CD4-positive, alpha-beta memory T cell (primary cell): ENCODE measurements at places on chromosomes 2 and 18. TPM values are rescaled to one million over a fixed set of nuclear protein-coding genes. Genes with fewer than 3 reads are reported as not detected.
A peak's percentile ranks its signal among the peaks of the same experiment; 100 is the strongest.

DNA sequence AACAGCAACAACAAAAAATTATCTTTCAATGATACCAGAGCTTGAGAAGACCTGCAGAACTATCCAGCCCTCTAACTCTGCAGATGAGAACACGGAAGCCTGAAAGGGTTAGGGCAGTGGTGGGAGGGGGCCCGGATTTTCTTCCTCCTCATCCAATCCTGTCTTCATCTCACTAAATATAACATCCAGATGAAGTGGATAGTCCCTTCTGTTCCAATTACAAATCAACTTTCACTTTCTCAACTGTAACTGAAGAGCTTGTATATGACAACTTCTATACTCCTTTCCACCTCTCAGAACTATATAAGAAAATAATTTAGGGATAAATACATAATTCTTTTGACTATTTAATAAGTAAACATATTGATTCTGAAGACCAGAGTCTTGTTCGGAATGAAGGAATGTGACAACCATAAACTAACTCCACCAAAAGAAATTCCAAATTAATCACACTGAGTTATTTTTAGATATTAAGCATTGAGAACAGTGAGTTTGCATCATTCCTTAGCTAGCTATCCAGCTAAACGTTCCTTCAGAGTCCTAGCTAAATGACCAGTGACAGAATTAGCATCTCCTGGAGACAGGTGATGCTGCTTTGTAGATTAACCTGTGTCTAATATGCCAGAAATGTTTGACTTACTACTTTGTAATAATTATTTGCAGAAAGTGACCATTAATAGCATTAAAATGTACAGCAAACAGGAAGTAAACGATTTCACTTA, 32.7 kb downstream of the SFT2D3 start:
- DNase-seq = no peak

DNA sequence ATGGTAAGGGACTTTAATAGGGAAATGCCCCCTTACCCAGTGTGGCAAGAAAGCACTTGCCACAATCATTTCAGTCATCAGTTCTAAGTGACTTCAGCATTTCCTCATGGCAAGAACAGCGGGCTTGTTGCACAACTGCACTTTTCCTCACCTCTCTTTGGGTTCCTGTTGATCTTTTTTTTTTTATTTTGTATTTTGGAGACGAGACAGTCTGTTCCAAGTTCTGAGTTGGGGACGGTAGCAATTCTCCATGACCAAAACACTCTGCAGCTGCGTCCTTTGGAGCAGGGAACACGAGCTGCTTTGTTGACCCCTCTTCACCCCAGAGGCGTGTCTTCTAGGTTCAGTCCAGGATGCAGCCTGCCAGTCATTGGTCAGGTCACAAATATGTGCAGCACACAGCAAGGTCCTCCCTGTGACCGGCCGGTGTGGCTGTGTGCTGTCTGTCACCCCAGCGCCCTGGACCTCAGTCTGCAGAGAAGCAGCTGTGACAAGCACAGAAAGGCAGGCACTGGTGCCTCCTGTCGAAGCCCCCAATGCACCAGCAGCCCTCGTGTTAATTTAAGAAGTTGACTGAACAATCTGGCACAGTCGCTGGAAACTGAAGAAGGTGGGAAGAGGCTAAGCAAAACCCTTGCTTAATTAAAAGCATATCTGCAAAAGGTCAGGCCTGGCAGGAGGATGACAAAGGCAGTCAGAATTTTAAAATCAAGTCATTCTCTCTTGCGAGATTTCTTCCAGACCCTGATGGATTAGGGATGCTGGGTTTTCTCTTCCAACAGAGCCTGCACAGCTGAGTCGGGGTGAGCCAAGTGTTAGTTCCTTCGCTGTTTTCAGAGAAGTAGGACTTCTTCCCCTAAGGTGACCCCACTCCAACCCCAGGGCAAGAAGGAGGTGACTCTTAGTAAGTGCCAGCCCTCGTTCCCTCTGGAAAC, 96.7 kb upstream of the COPS8 start:
- DNase-seq = no peak

NTSR2 gene
- total RNA-seq = not detected

IL1RN gene
- 2.4 TPM for total RNA-seq

GRCh38 chr2:213751446-213751845, 467.2 kb downstream of the SPAG16 start:
- DNase-seq = no peak

FHOD3 gene
- not detected for total RNA-seq

CABLES1 gene
- 0.15 TPM for total RNA-seq

SPATA3 gene
- not detected for total RNA-seq

- no peak for DNase-seq
Measured at GRCh38 chr2:191222507-191222906, 22.7 kb upstream of the MYO1B start.

CACNB4 gene
- total RNA-seq = 0.64 TPM

- no peak for DNase-seq
Measured at GRCh38 chr2:152716805-152717227, 445 bp downstream of the PRPF40A start.

DNA sequence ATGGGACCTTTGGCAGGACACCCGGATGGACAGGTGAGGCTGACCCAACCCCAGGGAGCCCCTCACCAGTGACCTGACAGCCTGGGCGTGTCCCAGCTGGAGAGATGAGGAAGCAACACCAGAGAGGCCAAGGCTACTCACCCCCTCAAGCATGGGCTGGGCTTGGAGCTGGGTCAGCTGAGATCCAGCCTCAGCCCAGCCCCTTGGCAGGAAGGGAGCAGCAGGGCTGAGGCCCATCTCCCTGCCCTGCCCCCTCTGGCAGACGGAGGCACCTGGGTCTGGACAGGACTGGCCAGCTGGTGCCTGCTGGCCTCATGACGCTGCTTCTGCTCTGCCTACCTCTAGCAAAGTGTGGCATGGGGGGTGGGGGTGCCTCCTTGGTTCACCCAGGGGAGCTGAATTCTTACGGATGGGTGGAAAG, 37.8 kb downstream of the HS6ST1 start:
- no peak for DNase-seq

SERPINB2 gene
- total RNA-seq = 1.7 TPM

DNA sequence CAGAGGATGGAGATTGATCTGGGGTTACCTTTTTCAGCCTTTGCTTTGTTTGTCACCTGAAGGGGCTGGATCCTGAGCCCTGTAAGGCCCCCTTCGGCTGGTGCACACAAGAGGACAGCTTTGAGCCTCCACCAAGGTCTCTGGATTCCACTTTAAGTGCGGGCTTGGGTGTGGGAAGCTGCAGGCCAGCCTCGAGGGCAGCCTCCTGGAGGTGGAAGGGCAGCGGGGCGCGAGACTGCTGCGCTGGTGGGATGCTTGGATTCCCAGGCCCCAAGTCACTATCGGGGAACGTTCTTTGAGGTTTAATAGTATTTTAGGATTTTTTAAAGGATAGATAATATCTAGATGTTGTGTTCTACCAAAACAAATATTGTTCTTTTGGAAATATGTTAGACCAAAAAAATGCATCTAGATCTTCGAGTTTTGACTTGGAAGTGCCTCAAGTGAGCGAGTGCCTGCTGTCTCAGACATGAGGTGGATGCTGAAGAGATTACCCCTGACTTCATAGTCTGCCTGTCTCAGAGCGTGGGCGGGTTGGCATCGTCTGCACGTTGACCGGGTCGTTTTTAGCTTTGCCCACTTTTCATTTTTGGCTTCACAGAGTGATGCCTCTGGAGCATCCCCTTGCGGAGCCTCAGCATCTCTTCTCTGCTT, 113.8 kb downstream of the AGAP1 start:
- no peak for DNase-seq

DNA sequence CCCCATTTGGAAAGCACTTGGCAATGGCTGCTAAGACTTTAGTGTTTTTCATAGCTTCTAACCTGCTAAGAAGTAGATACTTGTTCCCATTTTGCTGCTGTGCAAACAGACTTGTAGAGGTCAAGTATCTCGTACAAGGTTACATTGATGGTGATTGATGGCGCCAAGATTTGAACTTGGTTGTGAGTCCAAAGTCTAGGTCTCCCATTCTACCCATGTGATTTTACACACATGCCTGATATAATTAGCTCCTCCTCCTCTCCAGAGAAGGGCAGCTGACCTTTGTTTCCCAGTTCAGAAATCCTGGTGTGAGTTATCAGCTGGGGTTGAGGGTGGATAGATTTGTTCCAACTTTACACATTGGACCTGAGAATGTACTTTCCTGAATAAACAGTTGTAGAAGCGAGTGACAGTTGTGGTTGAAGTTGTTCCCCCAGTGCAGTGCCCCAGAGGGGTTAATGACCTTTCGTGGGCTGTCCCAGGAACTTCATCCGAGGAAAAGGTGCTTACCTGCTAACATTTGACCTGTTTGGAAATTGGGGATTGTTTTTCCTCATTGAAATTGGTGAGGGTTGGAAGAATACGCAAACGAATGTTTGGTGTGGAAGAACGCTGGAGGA, 10.4 kb downstream of the TCF7L1 start:
- DNase-seq = no peak

CCDC74B gene
- 0.30 TPM for total RNA-seq

DNA sequence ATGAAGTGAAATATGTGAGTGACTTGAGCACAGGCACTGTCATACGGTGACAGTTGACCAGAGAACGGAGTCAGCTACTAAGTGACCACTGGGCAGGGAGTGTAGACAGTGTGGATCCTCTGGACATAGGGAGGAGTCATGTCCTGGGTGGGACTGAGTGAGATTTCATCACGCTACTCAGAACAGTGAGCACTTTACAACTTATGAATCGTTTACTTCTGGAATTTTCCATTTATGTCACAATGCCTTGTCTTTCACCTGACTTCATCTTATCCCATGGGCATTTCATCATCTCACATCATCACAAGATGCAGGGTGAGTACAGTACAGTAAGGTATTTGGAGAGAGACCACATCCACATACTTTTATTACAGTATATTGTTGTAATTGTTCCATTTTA, 29.0 kb downstream of the PTPRM start:
- no peak for DNase-seq

- peak; percentile 81 for DNase-seq
Measured at GRCh38 chr18:63155169-63155852, 164.3 kb downstream of the BCL2 start.

CAVIN2 gene
- total RNA-seq = not detected

DNA sequence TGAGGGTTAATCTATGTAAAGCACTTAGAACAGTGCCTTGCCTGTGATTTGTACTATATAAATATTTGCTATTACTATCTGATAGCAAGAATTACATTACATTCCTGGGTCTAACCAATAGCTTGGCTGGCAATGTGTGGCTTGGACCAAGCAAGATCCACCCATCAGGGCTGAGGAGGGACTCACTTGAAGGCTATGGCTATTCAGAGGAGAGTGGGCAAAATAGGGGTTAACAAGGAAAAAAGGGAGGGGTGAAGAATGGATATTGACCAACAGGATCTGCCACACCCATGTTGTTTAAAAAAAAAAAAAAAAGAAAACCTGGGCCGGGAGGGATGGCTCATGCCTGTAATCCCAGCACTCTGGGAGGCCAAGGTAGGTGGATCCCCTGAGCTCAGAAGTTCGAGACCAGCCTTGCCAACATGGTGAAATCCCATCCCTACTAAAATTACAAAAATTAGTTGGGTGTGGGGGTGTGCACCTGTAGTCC, 20.0 kb upstream of the TMBIM1 start:
- no peak for DNase-seq

GRCh38 chr2:225190987-225191386, 148.7 kb upstream of the DOCK10 start:
- no peak for DNase-seq

DNA sequence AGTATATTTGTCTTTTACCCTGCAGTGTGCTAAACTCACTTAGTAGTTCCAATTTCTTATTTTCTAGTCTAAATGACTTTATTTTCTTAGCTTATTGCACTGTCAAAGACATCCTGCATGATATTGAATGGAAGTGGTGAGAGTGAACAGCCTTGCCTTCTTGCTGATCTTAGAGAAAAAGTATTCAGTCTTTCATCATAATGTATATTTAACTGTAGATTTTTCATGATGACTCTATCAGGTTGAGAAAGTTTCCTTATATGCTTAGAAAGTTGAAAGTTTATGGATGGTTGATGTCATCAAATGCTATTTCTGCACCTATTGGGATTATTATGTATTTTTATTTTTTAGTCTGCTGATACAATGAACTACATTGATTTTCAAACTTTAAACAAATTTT, 21.3 kb upstream of the COL3A1 start:
- DNase-seq = no peak

- DNase-seq = no peak
Measured at GRCh38 chr2:221705185-221705877, 133.2 kb upstream of the EPHA4 start.

DNA sequence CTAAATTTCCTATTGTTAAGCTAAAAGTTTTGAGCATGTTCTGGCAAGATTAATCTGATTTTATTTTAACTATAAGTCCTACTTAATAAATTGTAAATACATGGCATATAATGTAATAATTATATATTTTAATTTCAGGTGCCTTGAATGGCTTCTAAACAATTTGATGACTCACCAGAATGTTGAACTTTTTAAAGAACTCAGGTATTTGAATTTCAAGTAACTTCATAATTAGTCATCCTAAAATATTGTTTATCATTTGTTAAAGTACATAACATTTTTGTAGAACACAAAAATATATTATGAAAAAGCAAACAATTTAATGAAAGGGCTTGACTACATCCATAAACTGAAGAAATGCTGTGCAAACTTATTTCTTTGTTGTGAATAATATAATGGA, 14.5 kb downstream of the GMCL1 start:
- DNase-seq = no peak

DNA sequence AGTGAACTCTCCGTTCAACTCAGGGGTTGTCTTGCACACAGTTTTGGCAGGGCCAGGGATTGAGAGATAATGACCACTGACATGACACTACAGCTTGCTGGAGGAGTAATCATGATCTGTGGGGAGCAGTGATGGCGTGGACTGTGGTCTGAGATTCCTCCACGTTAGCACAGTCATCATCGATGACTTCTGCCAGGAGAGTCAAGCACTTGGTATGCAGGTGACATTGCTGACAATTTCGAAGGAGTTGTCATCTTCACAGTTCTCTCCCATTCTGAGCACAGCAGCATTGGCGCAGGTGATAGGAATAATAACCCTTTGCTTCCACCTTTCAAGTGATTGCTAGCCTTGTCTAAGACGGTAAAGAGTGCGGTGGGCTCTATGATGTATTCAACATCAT, 79.8 kb downstream of the SGPP2 start:
- DNase-seq = no peak
